A549 treated with CORT108297 at 1 μM for 4 hours (cell line): ENCODE measurements at places on chromosomes 7 and 10. TPM values are rescaled to one million over a fixed set of nuclear protein-coding genes. Genes with fewer than 3 reads are reported as not detected.

ZNF511 gene
- total RNA-seq: 57.1 to 78.5 TPM (median 74.2 TPM) in 5 replicates

NAT16 gene
- total RNA-seq: 0.10 to 0.17 TPM (median 0.14 TPM) in 5 replicates

NUDT13 gene
- total RNA-seq: 2.5 to 3.4 TPM (median 3.0 TPM) in 5 replicates

CADPS2 gene
- total RNA-seq: 0.02 to 0.13 TPM (median 0.06 TPM) in 5 replicates

PRSS58 gene
- not detected in 5 replicates for total RNA-seq

MYL10 gene
- total RNA-seq: not detected in 5 replicates

MYH16 gene
- 0.46 to 0.65 TPM (median 0.58 TPM) in 5 replicates for total RNA-seq

TBC1D12 gene
- total RNA-seq: 4.8 to 5.4 TPM (median 5.3 TPM) in 5 replicates

ARHGAP22 gene
- 3.7 to 5.2 TPM (median 4.1 TPM) in 5 replicates for total RNA-seq

CPA2 gene
- total RNA-seq: 0.09 to 0.13 TPM in 2 of 5 replicates, not detected in the others

TFR2 gene
- total RNA-seq: 1.9 to 3.4 TPM (median 2.8 TPM) in 5 replicates

ATOH7 gene
- 0.12 to 0.34 TPM (median 0.28 TPM) in 5 replicates for total RNA-seq

C7orf57 gene
- 0.14 to 0.57 TPM (median 0.21 TPM) in 5 replicates for total RNA-seq

R3HCC1L gene
- total RNA-seq: 12.4 to 15.9 TPM (median 14.3 TPM) in 5 replicates

EPDR1 gene
- 73.7 to 89.0 TPM (median 76.8 TPM) in 5 replicates for total RNA-seq

UTF1 gene
- 0.07 to 0.10 TPM in 2 of 5 replicates, not detected in the others for total RNA-seq

ZNF722 gene
- not detected in 5 replicates for total RNA-seq

EFCAB10 gene
- 2.4 to 3.7 TPM (median 3.0 TPM) in 5 replicates for total RNA-seq

ANKRD61 gene
- total RNA-seq: 0.54 to 0.78 TPM (median 0.62 TPM) in 5 replicates

LRRTM3 gene
- not detected in 5 replicates for total RNA-seq

KLLN gene
- total RNA-seq: 0.43 to 0.66 TPM (median 0.52 TPM) in 5 replicates

KEL gene
- total RNA-seq: not detected in 5 replicates

MMRN2 gene
- total RNA-seq: 0.58 to 1.5 TPM (median 0.73 TPM) in 5 replicates

AUTS2 gene
- total RNA-seq: 2.9 to 4.3 TPM (median 3.8 TPM) in 5 replicates

OR2A42 gene
- total RNA-seq: not detected in 5 replicates

OR6V1 gene
- total RNA-seq: not detected in 5 replicates

LIMK1 gene
- 30.1 to 37.4 TPM (median 35.7 TPM) in 5 replicates for total RNA-seq

MGAM2 gene
- 0.01 TPM in 1 of 5 replicates, not detected in the others for total RNA-seq

DENND2A gene
- total RNA-seq: 0.23 to 0.44 TPM (median 0.33 TPM) in 5 replicates

MINDY4 gene
- 2.8 to 3.1 TPM (median 2.9 TPM) in 5 replicates for total RNA-seq

ZNF804B gene
- total RNA-seq: not detected in 5 replicates

ZNHIT1 gene
- 78.6 to 107 TPM (median 95.2 TPM) in 5 replicates for total RNA-seq

TNS3 gene
- total RNA-seq: 71.1 to 89.4 TPM (median 80.6 TPM) in 5 replicates

CPVL gene
- total RNA-seq: 0.12 to 0.62 TPM (median 0.34 TPM) in 5 replicates

SLC18A3 gene
- not detected in 5 replicates for total RNA-seq

ACTL6B gene
- not detected in 5 replicates for total RNA-seq

NDUFB8 gene
- total RNA-seq: 275 to 300 TPM (median 284 TPM) in 5 replicates

GPR26 gene
- total RNA-seq: not detected in 5 replicates

PPP1R17 gene
- not detected in 5 replicates for total RNA-seq

SLC18A2 gene
- total RNA-seq: 0.04 TPM in 1 of 5 replicates, not detected in the others

GPR15LG gene
- total RNA-seq: not detected in 5 replicates

PLXNA4 gene
- 0.97 to 1.9 TPM (median 1.4 TPM) in 5 replicates for total RNA-seq

KIAA1549 gene
- total RNA-seq: 5.7 to 8.5 TPM (median 7.2 TPM) in 5 replicates

FAM241B gene
- 16.6 to 19.8 TPM (median 18.5 TPM) in 5 replicates for total RNA-seq

FOXP2 gene
- not detected in 5 replicates for total RNA-seq

ENTPD1 gene
- total RNA-seq: 0.02 to 0.05 TPM in 2 of 5 replicates, not detected in the others

MGMT gene
- total RNA-seq: 6.2 to 7.5 TPM (median 7.1 TPM) in 5 replicates

GNGT1 gene
- total RNA-seq: not detected in 5 replicates

ADAM12 gene
- total RNA-seq: 3.2 to 5.7 TPM (median 4.3 TPM) in 5 replicates

RNLS gene
- 8.0 to 9.6 TPM (median 8.7 TPM) in 5 replicates for total RNA-seq

CPA4 gene
- 5.0 to 7.8 TPM (median 5.3 TPM) in 5 replicates for total RNA-seq

ODAD2 gene
- 0.02 to 0.13 TPM (median 0.03 TPM) in 3 of 5 replicates, not detected in the others for total RNA-seq

CASTOR2 gene
- total RNA-seq: 2.4 to 3.7 TPM (median 3.2 TPM) in 5 replicates

AP3M1 gene
- 28.1 to 38.2 TPM (median 31.5 TPM) in 5 replicates for total RNA-seq
